ENCODE measurements at places on chromosomes 2 and 18. TPM values are rescaled to one million over a fixed set of nuclear protein-coding genes. Genes with fewer than 3 reads are reported as not detected.

- no peak for DNase-seq
Measured at GRCh38 chr2:6750411-6751158, 115.1 kb downstream of the CMPK2 start.

DNA sequence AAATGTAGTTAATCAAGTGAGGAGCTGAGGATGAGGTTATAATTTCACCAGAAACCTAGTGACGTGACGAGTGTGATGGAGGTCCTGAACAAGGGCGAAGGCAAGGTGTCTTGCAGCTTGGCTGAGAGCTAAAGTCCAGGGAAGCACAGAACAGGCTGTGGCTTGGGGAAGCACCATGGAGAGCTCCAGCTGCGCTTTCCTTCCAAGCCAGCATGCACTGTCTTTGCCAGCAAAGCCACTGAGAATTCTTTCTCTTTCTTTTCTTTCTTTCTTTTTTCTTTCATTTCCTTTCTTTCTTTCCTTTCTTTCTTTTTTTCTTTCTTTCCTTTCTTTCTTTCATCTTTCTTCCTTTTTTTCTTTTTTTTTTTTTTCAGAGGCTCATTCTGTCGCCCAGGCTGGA, 239.3 kb downstream of the FBXO15 start:
- no peak for DNase-seq

GRCh38 chr2:173959358-173959884, 5.8 kb downstream of the SP3 start:
- no peak for DNase-seq

GRCh38 chr2:17736989-17737388, 16.6 kb downstream of the SMC6 start:
- no peak for DNase-seq

DNA sequence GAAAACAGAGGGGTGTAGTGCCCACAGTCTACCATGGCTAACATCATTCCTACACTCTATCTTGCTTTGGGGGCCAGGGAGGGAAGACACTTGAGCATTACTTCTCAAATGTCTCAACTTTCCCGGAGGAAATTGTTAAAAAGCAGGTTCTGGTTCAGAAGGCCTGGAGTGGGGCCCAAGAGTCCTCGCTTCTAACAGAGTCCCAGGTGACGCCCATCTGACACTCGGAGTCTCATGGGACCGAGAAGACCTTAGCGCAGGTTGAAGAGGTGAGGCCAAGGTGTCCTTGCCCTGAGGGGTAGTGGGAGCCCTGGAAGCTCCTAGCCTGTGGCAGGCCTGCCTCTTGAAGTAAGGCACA, 40.1 kb downstream of the ZFP36L2 start:
- DNase-seq: no peak

- peak; percentile 26 for DNase-seq
Measured at GRCh38 chr2:51387235-51387634, 355.3 kb upstream of the NRXN1 start.

GRCh38 chr2:161357097-161357496, 48.9 kb downstream of the PSMD14 start:
- DNase-seq: no peak

GRCh38 chr2:30356071-30356470, 91.0 kb upstream of the LCLAT1 start:
- no peak for DNase-seq

The AQP12A gene
- not detected for total RNA-seq

The LAMA3 gene
- total RNA-seq: 4.2 TPM

The MROH2A gene
- not detected for total RNA-seq

The WNT10A gene
- 0.06 TPM for total RNA-seq

The SKA1 gene
- total RNA-seq: 47.3 TPM
